Activated T-helper 2 cell treated with anti-CD3 and anti-CD28 coated beads, Interferon-gamma antibody, Interleukin-2, Interleukin-4, amounts not matched to agents 10 μg/mL and 5 μg/mL and 100 μg/mL, durations not matched to agents 14 hours and 24 hours and 36 hours (primary cell): ENCODE measurements at places on chromosomes 2 and 18. TPM values are rescaled to one million over a fixed set of nuclear protein-coding genes. Genes with fewer than 3 reads are reported as not detected.

DNA sequence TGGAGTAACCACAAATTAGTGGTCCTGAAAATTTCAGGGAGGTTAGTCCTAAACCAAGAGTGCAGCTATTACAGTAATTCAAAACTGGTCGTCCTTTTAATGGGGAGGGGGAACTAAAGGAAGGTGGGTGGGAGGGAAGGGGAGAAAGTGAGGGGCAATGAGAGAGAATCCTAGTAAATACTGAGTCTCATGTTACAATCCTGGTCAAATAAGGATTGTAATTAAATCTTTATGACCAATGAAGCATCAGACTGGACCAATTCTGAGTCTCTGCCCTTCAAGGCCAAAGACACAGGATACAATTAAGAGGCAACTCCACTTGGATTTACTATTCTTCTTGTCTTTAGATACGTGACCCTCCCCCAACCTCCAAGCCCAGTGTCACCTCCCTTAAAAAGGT, 262.9 kb downstream of the BCL11A start:
- no peak for DNase-seq
- no peaks in the 10 kb centered on the region for H3K4me1 ChIP-seq
- H3K27ac ChIP-seq = no peak overlapping the region
- peaks cover 3% of the 10 kb centered on the region for H3K27me3 ChIP-seq

DNA sequence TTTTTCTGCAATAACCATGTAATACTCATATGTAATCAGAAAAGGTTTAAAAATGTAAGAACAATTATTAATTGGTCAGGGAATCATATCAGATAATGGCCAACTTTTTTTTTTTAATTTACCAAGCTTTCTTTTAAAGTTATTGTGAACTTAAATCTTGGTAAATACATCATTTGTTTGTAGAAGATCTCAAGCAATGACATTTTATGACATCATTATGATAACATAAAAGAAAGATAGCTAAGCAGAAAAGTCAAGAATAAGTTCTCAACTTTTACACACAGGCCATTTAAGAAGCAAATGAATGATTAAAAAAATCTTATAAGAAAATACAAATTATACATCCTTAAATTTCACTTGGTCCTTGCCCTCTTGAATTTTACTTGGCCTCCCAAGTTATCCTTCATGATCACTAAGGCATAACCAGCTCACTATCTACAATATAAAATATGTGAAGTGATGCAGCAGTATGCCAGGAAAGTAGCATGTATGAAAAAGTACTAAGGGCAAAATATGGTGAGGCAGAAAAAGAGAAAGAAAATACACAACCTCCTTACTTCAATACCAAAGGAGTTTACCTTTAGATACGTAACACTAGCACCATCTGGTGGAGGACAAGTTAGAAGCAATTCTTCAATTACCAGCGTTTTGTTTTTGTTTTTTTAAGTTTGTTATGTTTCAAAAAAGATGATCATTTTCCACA, 116.6 kb downstream of the SRBD1 start:
- peaks cover 34% of the 10 kb centered on the region for H3K4me1 ChIP-seq
- DNase-seq = no peak
- no peaks in the 10 kb centered on the region for H3K27me3 ChIP-seq
- no peak overlapping the region for H3K27ac ChIP-seq
- no peak overlapping the region for H3K4me3 ChIP-seq

GRCh38 chr2:218234521-218234920, 17.5 kb downstream of the ARPC2 start:
- no peaks in the 10 kb centered on the region for H3K27me3 ChIP-seq
- no peak for DNase-seq
- no peak overlapping the region for H3K4me3 ChIP-seq
- peaks cover 22% of the 10 kb centered on the region for H3K4me1 ChIP-seq
- peaks cover 92% of the 10 kb centered on the region for H3K36me3 ChIP-seq

Gene AQP12B
- total RNA-seq = not detected in 2 replicates

DNA sequence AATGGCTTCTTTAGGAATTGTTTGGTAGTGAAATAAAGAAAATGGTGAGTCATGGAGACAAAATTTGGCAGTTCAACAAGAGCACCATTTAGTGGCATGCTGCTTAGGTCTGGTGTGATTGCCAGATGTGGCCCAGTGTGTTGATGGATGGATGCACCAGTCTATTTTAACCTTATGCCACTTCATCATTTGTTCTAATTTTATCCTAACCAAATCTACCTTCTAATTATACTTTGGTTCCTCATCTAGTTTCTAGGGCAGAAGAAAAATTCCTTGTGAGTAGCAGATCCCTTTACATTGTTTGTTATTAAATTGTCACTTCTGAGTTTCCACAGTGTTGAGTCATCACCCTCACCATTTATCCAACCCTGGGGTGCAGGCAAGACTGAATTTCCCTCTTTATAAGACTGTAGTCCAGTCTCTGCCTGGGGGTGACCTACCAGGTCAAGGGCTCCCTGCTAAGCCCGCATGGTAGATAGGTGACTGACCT, 32.5 kb downstream of the NABP1 start:
- H3K4me1 ChIP-seq = no peaks in the 10 kb centered on the region
- no peak for DNase-seq
- no peak overlapping the region for H3K27ac ChIP-seq
- H3K4me3 ChIP-seq = no peak overlapping the region
